Spinal cord (tissue), 10 donors: ENCODE measurements at places on chromosomes 12 and 14. TPM values are rescaled to one million over a fixed set of nuclear protein-coding genes. Genes with fewer than 3 reads are reported as not detected.

The ADAMTS20 gene
- 0.44 TPM for total RNA-seq

The EID3 gene
- total RNA-seq = 5.3 TPM

The IAPP gene
- not detected for total RNA-seq

DNA sequence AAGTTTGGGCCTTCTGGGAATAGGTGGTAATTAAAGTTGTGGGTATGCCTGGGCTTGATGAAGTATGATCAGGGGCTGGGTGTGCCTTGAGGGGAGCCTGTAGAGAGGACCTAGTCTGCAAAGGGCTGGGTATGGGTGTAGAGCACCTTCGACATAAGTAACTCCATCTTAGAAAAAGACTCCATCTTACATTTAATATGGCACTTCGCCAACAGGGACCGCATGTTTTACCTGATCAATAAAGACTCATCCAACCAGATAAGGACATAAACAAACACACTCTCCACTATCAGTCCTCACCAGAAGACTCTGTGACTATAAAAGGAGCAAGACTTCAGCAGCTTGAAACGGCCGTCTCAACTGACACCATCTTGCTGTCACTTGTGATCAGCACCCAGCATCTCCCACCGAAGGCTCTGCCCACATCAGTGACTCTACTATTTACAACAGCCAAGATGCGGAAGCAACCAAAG lies 23.5 kb upstream of the GPR68 start:
- H3K27me3 ChIP-seq = peaks cover 18% of the 10 kb centered on the region
- DNase-seq = no peak
- H3K4me1 ChIP-seq = peaks cover 43% of the 10 kb centered on the region
- H3K27ac ChIP-seq = no peak overlapping the region
- no peak overlapping the region for H3K4me3 ChIP-seq

GRCh38 chr14:55556929-55557623 lies 22.9 kb upstream of the KTN1 start:
- H3K4me3 ChIP-seq = no peak overlapping the region
- no peaks in the 10 kb centered on the region for H3K36me3 ChIP-seq
- H3K27ac ChIP-seq = no peak overlapping the region
- H3K4me1 ChIP-seq = peaks cover 12% of the 10 kb centered on the region
- DNase-seq = peak; percentile 43
- H3K27me3 ChIP-seq = no peaks in the 10 kb centered on the region

- no peak overlapping the region for H3K27ac ChIP-seq
- H3K27me3 ChIP-seq = no peaks in the 10 kb centered on the region
- H3K4me1 ChIP-seq = no peaks in the 10 kb centered on the region
- H3K4me3 ChIP-seq = no peak overlapping the region
- H3K36me3 ChIP-seq = no peaks in the 10 kb centered on the region
- no peak for DNase-seq
These were observed 373.7 kb downstream of the CCDC91 start for GRCh38 chr12:28563936-28564335.

DNA sequence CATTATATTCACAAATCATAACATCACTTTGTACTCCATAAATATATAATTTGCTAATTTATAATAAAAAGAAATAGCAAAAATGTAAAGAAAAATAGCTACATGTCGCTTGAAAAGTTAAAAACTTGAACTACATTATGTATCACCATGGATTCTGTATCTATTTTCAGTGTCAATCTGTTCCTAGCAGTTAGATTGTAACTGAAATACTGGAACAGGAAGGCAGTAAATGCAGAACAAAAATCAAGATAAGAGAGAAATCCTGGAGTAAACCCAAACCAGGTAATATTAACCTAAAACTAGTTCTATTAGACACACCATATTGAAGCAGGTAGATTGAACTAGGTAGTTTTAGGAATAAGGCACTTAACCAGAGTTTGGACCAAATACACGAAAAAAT lies 60.3 kb downstream of the IPO8 start:
- no peaks in the 10 kb centered on the region for H3K27me3 ChIP-seq
- H3K27ac ChIP-seq = no peak overlapping the region
- no peak overlapping the region for H3K4me3 ChIP-seq
- H3K36me3 ChIP-seq = peaks cover 8% of the 10 kb centered on the region

DNA sequence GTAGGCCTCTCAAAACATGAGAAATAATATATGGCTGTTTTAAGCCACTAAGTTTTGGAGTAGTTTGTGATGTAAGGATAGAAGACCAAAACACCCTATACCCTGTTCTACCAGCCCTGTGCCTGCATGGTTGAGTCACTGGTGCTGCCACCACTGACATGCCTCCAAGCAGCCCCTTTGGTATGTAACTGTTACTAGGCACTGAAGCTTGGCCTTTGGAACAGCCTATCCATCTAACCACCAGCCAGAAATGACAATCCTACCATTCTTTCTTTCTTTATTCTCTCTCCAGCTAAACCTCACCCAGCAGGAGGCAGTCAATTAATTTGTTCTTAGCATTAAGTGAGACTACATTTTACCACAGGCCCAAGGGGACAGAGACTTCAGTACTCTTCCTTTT lies 240.3 kb downstream of the MSRB3 start:
- no peak overlapping the region for H3K4me3 ChIP-seq
- DNase-seq = no peak
- H3K4me1 ChIP-seq = no peaks in the 10 kb centered on the region
- H3K27me3 ChIP-seq = no peaks in the 10 kb centered on the region
- no peaks in the 10 kb centered on the region for H3K36me3 ChIP-seq
- H3K27ac ChIP-seq = no peak overlapping the region

GRCh38 chr12:30748147-30748546 lies 6.6 kb downstream of the CAPRIN2 start:
- H3K4me1 ChIP-seq = no peaks in the 10 kb centered on the region
- H3K27me3 ChIP-seq = no peaks in the 10 kb centered on the region
- H3K27ac ChIP-seq = no peak overlapping the region
- peaks cover 4% of the 10 kb centered on the region for H3K36me3 ChIP-seq
- DNase-seq = no peak

GRCh38 chr14:100882991-100883788 lies 20.3 kb downstream of the RTL1 start:
- DNase-seq = no peak
- no peak overlapping the region for H3K4me3 ChIP-seq
- no peak overlapping the region for H3K27ac ChIP-seq
- no peaks in the 10 kb centered on the region for H3K27me3 ChIP-seq

DNA sequence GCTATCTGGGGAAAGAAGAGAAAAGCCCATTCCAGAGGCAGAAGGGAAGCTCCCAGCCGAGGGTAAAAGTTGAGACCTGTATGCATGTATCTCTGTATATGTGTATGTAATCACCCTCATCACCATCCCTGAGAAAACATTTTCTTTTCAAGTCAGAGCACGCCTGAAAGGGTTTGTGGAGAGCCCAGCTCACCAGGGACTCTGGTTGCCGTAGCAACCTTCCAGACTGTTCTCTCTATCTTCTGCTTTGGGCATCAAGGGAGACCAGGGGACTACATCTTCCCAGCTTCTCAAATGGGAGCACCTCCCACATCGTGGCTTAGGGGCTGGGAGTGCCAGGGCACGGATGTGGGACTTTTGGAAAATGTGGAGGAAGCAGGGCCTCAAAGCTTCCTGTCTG lies 93.5 kb downstream of the GALNT8 start:
- peaks cover 7% of the 10 kb centered on the region for H3K36me3 ChIP-seq
- H3K4me1 ChIP-seq = peaks cover 46% of the 10 kb centered on the region
- H3K27me3 ChIP-seq = peaks cover 10% of the 10 kb centered on the region
- H3K4me3 ChIP-seq = no peak overlapping the region
- no peak overlapping the region for H3K27ac ChIP-seq
- no peak for DNase-seq
